ENCODE measurements at places on chromosomes 2 and 18.

DNA sequence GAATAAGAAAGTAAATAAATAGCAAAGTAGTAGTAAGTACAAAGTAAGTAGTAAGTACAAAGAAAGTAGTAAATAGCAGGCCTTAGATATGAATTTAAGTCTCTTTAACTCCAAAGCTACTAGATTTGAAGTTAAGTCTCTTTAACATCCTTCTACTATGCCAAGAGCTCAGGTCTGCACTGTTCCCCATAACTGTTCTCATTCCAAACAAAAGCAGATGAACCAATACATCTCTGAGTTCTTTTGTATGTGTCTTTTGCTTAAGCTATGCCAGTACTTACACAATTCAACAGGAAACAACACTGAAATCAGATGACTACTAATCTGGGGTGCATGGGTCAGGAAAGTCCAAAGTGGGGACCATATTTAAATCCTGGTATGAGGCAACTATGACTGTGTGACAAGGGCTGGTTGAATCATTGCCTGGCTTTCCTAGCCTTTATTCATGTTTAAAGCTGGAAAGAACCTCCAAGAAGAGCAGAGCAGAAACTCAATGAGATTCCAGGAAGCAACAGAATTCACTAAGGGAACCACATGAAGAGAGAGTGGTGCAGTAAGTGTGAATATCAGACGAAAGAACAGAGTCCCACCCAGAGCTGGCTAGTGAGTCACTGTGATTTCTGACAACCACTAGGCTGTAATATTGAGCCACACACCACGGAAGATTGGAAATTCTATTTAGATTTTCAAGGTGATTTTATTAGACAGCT is 51.0 kb upstream of the CYP26B1 start:
- DNase-seq = no peak

DNA sequence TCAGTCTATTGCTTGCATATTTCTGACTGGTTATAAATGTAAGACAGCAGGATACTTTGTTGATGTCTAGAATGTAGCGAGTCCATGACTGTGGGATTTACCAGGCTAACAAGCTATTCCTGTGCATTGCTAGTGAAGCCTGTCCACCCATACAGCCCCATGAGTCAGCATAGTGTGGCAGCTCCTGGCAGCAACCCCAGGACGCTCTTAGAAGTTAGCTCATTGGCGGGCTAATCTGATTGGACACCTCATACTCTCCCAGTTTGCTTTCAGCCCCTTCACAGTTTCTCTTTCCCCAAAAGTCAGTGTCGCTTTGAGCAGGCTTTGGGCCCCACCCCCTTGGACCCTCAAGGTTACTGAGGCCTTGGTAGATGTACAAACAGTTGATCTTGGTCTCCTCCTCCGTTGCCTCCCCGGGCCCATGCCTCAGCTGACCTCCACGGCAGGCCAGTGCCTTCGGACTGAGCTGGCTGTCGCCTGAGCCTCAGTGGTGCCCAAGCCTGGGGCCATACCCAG is 48.0 kb downstream of the COA5 start:
- DNase-seq = no peak

- no peak for DNase-seq
Observed at GRCh38 chr2:206982360-206982955, 43.1 kb downstream of the CPO start.

DNA sequence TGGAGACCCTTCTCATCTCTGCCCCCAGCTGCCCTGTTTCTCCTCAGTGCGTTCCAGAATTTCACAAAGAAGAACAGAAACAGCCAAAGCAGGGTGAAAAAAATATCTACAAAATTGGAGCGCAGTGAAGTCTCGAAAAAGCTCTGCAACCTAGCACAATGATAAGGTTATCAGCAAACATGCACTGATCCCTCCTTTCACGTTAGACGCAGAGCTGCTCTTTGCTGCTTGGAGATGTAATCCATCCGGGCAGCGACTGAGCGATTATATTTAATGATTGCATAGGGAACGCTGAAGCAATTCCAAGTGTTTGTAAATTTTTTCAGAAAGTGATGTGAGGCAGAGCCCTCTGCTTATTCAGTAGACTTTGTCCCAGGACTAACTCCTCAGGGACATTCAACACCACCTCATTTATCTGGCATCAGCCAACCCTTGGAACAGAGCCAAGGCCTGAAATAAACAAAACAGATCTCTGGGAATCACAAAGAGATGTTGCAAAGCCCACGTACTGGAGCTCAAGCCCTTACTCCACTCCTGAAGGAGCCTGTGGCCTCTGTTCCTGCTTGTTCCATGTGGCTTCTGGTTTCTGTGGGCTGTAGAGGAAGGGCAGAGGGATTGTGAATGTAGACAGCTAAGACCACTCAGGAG is 172.6 kb upstream of the BCL2L11 start:
- DNase-seq = no peak

DNA sequence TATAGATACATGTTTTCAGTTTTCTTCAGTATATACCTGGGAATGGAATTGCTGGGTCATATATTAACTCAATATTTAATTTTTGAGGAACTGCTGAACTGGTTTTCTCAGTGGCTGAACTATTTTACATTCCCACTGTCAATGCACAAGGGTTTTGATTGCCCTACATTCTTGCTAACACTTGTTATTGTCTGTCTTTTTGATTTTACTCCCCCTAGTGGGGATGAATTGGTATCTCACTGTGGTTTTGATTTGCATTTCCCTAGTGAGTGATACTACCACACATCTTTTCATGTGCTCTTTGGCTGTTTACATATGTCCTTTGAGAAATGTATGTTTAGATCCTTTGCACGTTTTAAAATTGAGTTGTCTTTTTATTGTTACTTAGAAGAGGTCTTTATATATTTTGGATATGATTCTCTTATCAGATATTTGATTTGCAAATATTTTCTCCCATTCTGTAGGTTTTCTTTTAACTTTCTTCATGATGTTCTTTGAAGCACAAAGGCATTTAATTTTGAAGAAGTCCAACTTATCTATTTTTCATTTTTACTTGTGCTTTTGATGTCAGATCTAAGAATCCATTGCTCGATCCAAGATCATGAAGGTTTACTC is 36.2 kb downstream of the ASB1 start:
- peak; percentile 38 for DNase-seq

Data from B cell (primary cell).